Cerebellar nuclear complex (tissue), 1 donor: ENCODE measurements at places on chromosomes 1 and 21.

DNA sequence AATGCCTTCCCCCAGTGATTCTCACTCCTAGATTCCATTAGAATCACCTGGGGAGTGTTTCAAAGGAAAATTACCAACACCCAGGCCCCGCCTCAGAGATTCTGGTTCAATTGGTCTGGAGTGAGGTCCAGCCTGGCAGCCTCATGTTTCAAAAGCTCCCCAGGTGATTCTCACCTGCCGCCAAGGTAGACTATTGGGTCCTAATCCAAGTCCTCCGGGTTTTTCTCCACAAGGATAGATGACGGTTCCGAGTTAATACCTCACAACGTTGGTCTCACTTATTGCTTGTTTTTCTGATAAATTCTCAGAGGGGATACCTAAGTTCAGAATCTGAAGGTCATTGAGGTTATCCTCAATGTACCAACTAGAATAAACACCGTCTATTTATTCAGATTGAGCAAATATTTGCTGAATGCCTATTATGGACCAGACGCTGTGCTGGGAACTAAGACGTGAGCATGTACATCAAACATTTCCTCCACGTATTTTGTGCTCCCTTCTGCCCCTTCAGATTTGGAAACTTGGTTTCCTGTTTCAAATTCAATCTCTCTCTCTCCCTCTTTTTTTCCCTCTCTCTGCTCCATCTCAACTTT is 97.5 kb downstream of the SEC16B start:
- DNase-seq = no peak

DNA sequence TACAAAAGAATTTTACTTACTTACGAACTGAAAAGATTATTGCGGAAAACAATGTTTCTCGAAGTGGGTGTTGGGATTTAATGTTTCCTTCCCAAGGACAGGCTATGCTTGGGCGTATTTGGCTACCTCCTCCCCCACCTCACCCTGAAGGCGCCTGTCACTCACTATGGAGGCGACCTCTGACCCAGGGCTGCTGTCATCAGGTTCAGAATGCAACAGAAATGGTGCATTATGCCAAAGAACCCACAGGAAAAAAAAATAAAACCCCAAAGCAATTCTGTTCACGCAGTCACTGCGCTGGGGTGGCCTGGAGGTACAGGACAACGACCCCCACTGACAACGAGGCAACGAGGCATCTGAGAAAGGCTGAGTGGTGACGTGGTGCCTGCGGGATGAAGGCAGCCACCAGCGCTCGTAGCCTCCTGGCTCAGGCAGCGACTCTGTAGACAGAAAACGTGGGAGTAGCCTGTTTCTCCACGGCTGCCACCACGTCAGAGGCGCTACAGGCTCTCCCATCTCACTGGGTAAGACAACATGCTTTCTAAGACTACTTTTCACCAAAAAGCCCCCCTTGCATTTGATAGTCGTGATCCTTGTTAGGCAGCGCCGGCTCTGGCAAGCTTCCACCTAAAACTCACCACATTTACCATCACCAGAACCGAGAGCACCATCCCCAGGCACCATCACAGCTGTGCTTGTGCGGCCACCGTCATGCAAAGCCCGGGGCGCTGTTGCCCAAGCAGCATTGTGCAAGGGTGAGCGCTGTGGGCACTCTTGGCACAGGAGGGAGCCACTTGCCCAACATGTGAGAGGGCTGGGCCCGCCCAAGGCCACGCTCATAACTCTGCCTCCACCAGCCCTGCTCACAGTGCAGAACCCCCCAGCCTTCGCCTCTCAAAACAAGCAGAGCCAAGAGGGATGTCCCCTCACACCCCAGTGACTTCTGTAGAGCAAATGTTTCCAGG is 14.3 kb downstream of the NADK start:
- DNase-seq = no peak

GRCh38 chr1:9542430-9542829 is 3.2 kb downstream of the SLC25A33 start:
- no peak for DNase-seq

DNA sequence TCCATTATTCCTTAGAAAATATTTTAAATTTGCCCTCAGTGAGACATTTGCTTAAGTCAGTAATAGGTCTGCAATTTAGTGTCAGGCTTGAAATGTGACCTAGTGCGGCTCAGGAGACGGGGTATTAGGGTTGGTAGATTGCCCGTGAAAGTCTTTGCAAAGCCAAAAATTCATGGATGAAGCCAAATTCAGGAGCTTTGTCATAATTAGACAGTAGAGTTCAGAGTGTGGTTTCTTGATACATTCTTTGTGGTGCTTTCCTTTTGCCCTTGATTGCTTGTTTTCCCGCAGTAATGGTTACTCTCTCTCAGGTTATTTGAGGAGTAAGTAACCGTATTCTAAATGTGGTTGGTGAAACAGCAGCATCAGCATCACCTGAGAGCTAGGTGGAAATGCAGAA is 120.7 kb downstream of the RPS6KC1 start:
- DNase-seq = no peak

DNA sequence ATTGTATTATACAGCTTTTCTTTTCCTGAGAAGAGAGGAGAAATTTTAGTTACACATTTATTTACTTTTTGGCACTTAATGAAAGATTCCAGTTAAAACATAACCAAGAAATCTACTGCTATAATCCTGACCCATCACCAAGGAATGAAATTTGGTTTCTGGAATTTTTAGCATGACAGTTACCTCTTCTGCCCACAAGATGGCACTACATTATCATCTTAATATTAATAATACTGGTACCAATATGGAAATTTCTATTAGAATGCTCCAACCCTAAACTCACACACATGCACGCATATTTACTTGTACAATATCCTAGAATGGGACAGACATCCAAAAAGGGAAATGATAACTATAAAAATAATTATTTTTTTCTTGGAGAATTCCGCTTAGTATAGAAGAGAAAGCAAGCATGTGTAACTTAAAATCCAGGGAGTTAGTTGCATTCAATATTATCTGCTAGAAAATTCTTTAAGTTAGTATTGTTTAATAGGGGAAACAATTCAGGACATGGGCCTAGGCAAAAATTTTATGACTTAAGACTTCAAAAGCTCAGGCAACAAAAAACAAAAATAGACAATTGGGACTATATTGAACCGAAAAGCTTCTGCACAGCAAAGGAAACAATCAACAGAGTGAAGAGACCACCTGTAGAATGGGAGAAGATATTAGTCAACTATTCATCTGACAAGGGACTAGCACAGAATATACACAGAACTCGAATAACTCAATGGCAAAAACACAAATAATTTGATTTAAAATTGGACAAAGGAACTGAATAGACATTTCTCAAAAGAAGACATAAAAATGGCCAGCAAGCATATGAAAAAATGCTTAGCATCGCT is 37.4 kb downstream of the MAP3K21 start:
- DNase-seq = no peak

DNA sequence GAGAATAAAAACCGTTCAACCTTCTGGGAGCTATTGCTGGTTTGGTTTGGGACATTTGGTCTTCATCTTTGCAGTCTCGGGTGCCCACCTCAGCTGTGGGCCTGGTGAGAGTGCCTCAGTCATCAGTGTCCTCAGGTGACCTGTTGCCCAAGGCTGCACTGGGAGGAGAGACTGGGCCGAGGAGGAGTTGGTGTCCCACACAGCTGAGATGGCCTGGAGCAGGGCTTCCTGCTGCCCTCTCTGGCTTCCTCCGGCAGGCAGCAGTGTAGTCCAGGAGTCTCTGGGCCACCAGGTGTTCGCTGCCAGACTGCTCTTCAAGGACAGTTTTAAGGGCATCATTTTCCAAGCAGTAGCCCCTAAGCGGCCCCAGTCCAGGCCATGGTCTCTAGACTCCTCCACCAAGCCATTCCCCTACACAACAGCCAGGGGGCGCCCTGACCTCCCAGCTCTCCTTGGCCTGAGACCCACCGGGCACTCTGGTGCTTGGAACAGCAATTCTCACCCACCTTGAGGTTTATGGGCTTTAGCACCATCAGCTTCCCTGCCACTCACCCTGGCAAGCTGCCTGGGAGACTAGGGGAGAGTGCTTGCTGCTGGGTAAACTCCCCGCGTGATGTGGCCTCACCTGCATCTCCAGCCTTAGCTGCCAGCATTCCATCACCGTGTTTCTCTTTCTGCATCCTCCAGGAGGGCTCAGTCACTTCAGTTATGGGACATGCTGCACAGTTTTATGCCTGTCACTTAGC is 9.1 kb upstream of the SYTL1 start:
- DNase-seq = no peak

DNA sequence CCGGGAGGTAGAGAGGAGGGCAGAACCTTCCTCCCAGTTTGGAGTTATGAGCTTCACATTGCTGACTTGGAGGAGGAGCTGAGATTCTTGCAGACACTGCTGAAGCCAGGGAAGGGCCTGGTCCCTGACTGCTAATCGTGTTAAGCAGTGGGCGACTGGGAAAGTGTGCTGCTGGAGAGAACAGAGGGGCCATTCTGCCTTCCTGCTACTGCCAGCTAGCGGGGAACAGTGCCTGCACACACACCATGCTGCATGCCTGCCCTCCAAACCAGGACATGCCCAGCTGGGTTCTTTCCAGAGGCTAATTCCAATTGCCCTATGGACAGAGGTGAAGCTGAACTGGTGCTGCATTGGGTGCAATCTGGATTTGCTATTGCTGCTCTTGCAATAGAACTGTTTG is 281.4 kb downstream of the AJAP1 start:
- DNase-seq = no peak

DNA sequence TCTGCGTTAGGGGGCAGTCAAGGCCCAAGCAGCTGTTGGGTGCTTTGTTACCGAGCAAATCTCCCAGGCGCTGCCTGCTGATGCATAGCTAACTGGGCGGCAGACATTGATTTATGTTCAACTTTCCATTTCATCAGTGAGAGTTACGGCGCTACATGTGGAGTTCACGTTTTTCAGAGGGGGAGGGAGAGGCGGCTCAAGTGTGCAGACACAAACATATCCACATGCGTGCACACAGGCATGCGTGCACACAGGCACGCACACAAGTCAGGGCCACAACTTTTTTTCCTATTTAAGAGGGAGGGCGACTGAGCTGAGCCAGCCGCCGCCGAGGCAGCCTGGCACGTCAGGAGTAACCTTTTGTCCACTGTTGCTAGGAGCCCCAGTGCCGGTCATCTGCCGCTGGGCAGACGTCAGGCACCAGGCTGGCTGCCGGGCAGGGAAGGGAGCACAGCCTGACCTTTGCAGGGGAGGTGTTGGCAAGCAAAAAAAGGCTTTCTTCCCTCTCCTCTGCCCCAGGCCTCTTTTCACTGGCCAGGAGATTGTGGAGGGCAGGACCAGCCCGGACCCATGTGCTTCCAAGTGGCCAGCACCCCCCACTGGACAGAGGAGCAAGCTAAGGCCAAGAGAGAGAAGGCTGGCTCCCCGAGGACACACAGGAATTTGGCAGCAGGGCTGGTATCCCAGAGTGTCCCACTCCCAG is 73.3 kb downstream of the MRPL37 start:
- no peak for DNase-seq

- DNase-seq = no peak
Measured at GRCh38 chr1:226046240-226046639, 16.3 kb upstream of the H3-3A start.

- DNase-seq = no peak
Measured at GRCh38 chr1:43143441-43143888, 28.6 kb downstream of the EBNA1BP2 start.

DNA sequence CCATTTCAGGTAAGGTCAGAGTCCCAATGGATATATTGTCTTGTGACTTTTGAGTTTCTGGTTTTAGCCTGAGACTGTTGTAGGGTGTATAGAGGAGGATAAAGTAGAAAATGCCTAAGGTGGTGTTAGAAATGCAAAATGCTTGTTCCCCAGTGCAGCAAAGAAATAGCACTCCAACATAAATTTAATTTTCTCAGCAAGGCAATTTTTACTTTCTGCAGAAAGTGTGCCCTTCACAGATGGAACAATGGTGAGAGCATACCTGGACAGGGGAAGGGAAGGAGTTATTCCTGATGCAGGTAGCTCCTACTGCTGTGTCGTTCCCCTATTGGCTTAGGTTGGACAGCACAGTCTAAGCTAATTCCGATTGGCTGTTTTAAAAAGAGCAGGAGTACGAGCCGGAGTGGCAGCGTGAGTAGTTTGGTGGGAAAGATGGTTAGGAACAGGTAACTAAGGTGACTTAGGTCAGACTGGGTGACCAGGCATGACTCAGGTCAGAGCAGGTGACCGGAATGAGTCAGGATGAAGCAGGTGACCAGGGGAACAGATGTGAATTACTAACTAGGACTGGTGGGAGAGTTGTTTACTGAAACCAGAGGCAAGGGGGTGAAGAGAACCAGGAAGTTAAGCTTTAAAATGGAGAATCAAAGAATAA is 21.5 kb downstream of the SPATA45 start:
- no peak for DNase-seq

- DNase-seq = no peak
Measured at GRCh38 chr1:247833601-247834000, 8.1 kb downstream of the OR11L1 start.

DNA sequence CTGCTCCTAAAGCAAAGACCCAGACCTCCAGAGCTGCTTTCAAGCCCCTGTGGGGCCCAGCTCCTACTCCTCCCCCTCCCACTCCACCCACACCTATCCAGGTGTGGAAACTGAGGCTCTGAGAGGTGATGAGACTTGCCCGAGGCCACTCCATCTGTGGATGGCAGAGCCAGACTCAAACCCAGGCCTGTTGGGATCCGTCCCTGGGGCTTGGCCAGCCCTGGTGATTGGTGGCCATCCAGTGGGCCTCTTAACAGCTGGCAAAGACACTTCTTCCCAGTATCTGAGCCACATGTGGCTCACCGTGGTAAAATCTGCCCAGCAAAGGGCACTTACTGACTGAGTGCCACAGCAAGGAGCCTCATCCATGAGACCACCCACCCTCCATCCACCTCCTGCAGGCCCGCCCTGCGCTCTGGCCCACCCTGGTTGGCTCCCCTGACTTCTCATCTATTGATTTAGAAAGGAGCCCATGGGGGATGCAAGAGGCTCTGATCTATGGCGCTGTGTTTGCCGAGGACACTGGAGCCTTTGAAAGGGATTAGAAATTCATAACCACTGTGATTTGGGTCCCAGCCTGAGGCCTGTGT is 398.5 kb downstream of the PTPRU start:
- DNase-seq = no peak

DNA sequence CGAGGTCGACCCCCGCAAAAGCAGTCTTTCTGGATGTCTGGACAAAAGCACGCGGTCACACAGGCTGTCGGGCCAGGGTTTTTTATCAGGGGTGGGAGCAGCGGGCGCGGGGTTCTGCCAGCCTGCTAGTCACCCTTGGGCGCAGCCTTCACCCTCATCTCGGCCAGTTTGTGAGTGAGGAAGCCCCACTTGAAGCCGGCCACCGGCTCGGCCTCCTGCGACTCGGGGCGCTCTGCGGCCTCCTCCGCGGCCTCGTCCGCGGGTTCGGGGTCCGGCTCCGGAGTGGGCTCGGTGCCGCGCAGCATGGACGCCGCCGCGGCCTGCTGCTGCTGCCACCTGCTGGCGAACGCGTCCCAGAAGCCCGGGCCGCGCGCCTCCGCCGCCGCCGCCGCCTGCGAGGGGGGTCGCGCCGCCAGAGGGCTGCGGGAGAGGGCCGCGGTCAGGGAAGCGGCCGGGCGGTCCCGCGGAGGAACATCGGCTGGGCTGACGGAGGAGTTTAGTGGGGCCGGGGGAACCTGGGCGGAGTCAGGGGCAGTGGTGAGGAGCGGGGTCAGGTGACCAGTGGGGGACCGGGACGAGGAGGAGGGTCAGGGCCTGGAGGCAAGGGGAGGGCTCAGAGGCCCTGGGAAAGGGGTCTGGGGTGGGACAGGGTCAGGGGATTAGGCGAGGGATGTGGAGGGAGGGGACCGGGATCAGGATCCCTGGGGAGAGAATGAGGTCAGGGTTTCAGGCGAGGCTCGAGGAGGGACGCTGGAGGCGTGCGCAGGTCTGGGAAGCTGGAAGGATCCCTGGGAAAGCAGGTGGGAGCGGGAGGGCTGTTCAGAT is 4.5 kb downstream of the C1orf232 start:
- no peak for DNase-seq

GRCh38 chr1:209030454-209031167 is 552.9 kb upstream of the CAMK1G start:
- DNase-seq = no peak

GRCh38 chr1:223750730-223751570 is 38.6 kb downstream of the CAPN2 start:
- no peak for DNase-seq
